Activated T-helper 9 cell treated with anti-CD3 and anti-CD28 coated beads, Interleukin-2, amount 50 U/mL, for 16 hours (primary cell): ENCODE measurements at places on chromosomes 2 and 18.

GRCh38 chr18:51330148-51330547 is 132.7 kb upstream of the MEX3C start:
- DNase-seq, result no peak

DNA sequence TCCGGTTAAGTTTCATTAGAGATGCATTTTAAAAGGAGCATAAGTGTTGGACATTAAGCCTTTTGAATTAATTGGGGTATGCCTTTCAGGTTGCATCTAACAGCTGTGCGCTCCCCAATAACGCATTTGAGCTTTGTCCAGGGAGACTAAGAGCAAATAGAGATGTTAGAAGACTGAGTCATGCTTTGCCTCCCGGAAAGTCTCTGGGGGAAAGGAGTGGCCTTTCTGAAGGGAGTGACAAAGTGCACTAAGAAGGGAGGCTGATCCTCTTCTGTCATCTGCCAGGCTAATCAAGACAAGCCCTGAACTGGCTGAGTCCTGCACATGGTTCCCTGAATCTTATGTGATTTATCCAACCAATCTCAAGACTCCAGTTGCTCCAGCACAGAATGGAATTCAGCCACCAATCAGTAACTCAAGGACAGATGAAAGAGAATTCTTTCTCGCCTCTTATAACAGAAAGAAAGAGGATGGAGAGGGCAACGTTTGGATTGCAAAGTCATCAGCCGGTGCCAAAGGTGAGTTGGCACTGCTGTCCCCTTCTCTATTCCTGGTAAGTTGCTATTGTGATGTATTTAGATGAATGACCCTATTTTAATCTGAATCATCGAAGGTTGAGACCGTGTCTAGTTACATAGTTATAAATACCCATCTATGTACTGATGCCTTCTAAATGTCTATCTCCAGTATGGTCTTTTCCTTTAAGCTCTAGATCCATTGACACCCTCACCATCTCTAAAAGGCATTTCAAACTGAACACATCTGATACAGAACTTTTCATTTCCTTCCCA is 12.1 kb downstream of the TTL start:
- DNase-seq, result no peak

- no peak for DNase-seq
These were observed 88.1 kb upstream of the KLF7 start for GRCh38 chr2:207253666-207254345.

GRCh38 chr18:1648712-1649111 is 744.0 kb downstream of the ADCYAP1 start:
- no peak for DNase-seq

DNA sequence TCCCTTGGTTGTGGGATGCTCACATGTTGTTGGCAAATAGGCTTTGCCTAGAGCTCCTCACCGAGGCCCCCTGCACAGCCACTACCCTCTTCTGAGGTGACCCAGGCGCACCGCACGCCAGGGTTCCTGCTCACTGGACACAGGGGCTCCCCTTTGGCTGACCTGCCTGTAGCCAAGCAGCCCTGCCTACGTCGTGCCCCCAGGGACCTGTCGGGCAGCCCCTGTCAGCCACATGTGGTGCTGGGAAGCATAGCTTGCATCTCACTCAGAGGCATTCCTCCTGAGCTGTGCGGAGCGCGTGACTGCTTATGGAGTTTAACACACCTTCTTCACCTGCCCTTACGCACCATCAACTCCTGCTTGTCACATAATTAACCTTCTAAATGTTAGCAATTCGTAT is 116.3 kb downstream of the ZNF236 start:
- no peak for DNase-seq

GRCh38 chr2:218149098-218149497 is 17.7 kb downstream of the CXCR1 start:
- DNase-seq, result no peak

DNA sequence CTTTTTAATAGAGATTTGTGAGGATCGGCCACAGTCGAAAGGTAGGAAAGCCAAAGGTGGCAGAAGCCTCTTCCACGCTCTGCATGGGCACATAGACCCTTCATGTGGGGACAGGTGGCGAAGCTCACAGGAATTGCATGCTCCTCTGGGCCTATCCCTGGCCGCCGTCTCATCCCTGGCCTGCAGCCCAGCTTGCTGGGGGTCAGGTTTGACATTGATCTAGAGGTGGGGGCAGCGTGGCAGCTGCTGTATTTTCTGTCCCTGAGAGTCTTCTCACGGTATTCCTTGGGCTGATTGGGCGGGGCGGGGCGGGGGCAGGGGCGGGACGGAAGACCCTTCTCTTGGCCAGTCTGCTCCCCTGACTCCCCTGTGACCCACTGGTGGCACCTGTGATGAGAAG is 48.9 kb downstream of the STK25 start:
- no peak for DNase-seq

DNA sequence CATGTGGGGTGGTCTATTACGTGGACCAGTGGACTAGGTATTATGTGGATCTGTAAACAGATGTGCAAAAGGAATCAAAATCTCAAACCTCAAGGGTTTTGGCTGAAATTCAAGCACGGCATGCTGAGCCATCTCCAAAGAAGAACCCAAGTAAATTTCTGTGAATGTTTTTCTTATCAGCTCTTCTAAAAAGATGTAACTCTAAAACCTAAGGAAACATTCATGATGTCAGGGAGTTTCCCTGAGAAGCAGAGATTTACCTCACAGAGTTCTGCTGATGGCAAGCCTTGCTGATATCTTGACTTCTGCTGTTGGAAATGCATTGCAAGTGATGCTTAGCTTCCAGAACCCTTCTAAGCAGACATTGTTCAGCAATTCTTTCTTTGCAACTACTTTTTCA is 21.6 kb downstream of the DSG4 start:
- no peak for DNase-seq

DNA sequence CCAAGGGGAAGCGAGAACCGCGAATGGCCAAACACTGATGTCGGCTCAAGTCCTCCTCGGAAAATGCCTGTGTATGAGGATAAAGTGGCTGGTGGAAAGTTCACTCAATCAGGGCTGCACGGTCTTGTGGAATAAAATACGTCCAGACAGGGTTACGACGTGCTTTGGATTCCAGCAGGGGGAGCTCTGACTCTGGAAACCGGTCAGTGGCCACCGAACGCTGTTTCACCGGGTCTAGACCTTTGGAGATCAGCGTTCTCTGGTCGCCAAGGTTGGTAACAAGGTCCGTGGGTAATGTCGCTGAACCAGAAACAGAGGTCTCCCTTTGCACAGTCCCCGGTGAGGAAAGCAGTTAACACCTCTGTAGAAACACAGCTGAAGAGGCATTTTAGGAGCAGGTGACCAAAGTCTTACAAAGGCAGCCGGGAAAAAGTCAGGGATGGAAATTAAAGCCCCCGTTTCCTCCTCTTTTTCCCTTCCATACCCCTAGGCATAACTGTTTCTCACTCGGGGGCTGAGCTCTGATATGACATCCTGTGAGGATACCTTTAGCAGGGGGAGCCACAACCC is 47.8 kb downstream of the CDCA7 start:
- peak; percentile 53 for DNase-seq

GRCh38 chr2:17515652-17516051 is 2.6 kb downstream of the RAD51AP2 start:
- DNase-seq, result no peak

- DNase-seq, result no peak
These were observed 13.1 kb upstream of the MFF start for GRCh38 chr2:227311861-227312506.
